ENCODE measurements at places on chromosomes 13 and 19. TPM values are rescaled to one million over a fixed set of nuclear protein-coding genes. Genes with fewer than 3 reads are reported as not detected.

The MCEMP1 gene
- not detected for polyA plus RNA-seq

The THSD1 gene
- 6.5 TPM for polyA plus RNA-seq

The CCNA1 gene
- polyA plus RNA-seq, result not detected

The SIAH3 gene
- polyA plus RNA-seq, result not detected

The PRR19 gene
- 4.5 TPM for polyA plus RNA-seq

The HTR2A gene
- not detected for polyA plus RNA-seq

The IGFL3 gene
- polyA plus RNA-seq, result 0.66 TPM

The ZNF14 gene
- 1.6 TPM for polyA plus RNA-seq

The CCDC169 gene
- 1.7 TPM for polyA plus RNA-seq

The ZNF320 gene
- not detected for polyA plus RNA-seq

The NEK5 gene
- polyA plus RNA-seq, result 0.08 TPM

The LONP1 gene
- polyA plus RNA-seq, result 66.4 TPM

The C19orf33 gene
- 489 TPM for polyA plus RNA-seq

The ZMYM5 gene
- 6.2 TPM for polyA plus RNA-seq

The ERICH4 gene
- 0.10 TPM for polyA plus RNA-seq

The UQCR11 gene
- 167 TPM for polyA plus RNA-seq
